ENCODE measurements at places on chromosomes 2 and 18.
A peak's percentile ranks its signal among the peaks of the same experiment; 100 is the strongest.

GRCh38 chr2:217330647-217331046 lies 470.8 kb upstream of the TNP1 start:
- DNase-seq = no peak

DNA sequence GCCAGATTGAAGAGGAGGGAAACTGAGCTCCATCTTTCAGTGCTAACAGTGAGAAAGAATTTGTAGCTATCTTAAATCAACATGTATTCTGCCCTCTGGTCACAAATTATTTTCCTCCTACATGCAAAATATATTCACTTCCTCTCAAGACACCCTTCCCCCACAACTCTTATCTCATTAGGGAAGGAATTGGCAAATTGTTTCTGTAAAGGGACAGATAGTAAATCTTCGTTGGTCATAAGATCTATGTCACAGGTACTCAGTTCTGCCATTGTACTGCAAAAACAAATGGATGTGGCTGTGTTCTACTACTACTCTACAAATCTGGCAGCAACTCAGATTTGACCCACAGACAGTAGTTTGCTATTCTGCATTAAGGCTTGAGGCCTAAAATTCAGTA lies 53.0 kb upstream of the CYP20A1 start:
- DNase-seq = no peak

DNA sequence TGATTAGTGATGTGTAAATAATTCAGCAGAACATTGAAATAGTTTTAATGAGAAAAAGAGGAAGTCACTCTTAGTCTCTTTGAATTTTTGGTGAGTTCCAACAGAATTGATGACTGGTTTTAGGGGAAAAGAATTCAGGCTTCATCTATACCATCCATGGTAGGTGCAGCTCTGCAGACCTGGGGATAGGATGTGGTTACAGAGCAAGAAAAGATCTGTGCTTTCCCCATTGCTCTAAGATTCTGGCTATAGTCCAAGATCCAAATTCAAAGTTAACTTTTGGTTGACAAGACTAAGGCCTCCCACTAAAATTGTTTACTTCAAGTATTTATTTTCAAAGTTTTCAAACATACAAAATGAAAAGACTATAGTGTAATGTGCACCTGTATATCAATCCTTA lies 3.6 kb downstream of the UGT1A10 start:
- no peak for DNase-seq

DNA sequence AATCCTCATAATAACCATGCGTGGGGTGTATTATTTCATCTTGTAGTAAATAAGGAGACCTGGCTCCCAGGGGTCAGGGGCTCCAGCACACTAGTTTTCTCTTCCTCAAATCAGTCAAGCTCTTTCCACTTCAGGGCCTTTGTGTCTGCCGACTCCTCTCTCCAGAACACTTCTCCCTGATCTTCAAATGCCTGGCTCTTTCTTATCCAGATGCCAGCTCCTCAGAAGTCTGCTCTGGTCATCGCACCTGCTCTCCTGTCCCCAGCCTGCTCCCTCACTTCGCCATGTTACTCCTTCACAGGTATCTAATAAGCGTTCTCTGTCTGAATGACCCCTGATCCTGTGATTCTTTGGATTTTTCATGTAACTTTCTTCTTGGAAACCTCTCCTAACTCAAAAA lies 62.0 kb downstream of the GYPC start:
- DNase-seq = no peak

DNA sequence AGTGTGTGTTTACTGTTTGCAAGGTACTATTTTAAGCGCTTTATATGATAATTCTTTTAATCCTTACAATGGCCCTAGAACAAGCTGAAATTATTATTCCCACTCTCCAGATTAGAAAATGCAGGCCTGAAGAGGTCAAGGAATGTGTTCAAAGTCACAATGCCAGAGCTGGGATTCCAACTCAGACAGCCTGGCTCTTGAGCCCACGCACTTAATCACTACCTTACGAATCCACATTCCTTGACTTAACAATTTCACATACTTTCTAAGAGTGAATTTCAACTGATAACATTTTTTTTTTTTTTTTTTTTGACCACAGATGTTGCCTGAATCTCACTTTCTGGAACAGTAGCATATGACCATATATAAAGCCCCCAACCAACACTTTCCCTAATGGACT lies 400.3 kb downstream of the NCKAP5 start:
- no peak for DNase-seq

- no peak for DNase-seq
Measured at GRCh38 chr2:156181208-156181607, 151.3 kb downstream of the NR4A2 start.

DNA sequence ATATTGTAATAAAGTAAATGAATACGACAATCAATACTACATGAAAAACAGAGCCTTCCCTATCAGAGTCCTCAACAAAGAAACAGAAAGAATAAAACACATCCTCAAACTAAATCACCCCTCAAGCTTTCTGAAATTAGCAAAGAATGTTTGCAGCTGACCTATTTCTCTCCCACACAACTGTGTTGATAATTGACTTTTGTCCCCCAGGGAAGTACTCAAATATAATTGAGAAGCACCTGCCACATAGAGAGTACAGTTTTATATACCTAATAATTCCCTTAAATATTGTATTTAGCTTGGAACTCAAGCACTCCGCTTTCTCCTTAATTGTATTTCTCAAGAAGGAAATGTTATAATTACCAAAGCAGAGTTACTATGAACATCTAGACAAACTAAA lies 12.6 kb downstream of the CACNB4 start:
- DNase-seq = no peak

- no peak for DNase-seq
Measured at GRCh38 chr2:102599486-102599885, 19.9 kb upstream of the SLC9A2 start.

- DNase-seq = no peak
Measured at GRCh38 chr2:120927265-120927628, 191.6 kb downstream of the GLI2 start.

- peak; percentile 32 for DNase-seq
Measured at GRCh38 chr18:48539406-48540250, 797 bp downstream of the CTIF start.

- DNase-seq = no peak
Measured at GRCh38 chr18:41501848-41502247, 453.2 kb upstream of the PIK3C3 start.

DNA sequence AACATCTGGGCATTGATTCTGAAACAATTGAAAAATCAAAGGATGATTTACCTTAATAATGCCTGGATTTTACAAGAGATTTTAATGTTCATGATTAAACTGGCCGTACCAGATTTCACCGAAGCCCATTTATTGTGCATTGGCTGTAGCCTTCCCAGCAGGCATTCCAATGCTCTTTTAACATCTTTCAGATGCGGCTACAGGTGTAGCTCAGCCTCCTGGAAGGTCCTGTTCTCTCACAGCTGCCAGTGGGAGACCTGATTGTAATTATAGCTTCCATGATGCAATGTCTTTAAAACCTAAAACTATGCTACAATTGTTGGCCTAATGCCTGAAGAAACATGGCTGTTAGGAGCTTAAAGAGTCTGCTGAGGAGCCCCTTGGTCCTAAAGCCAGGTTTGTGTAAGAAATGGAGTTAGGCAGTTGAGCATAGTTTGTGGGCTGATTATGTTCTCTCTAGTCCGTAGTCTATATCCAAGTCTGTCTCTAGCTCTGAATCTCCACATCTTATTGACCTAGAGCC lies 147.4 kb downstream of the CERS6 start:
- no peak for DNase-seq

DNA sequence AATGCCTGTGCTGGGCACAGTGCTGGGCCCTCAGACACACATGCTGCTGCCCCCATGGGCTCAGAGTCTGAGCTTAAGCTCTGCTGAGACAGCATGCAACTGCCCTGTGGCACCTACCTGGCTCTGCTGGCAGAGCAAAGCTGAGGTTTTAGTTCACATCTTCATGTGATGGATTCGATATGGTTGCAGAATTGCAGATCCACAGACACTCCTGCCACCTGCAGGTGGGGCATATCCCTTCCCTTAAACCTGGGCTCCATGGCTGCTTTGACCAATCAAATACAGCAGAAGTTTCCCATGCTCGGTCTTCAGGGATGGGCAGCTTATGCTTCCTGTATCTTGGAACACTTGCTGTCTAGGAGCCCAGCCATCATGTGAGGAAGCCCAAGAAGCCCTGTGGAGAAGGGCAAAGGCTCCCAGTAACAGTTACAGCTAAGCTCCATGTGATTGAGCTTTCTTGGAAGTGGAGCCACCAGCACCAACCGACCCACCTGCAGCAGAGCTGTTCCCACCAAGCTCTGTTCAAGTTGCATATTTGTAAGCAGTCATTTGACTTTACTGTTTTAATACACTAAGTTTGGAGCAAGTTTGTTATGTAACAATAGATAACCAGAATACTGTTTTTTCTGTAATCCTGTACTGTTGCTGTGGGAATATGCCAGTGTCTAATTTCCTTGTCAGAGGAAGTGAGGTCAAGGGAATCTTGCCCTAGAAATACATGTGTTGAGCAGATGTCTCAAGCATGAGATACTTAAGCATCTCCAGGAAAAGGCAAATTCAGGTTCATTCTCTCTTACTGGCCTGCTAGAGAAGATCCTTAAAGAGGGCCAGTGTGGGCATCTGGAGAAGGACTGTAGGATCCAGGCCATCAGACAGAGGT lies 79.3 kb downstream of the SH3RF3 start:
- DNase-seq = no peak

DNA sequence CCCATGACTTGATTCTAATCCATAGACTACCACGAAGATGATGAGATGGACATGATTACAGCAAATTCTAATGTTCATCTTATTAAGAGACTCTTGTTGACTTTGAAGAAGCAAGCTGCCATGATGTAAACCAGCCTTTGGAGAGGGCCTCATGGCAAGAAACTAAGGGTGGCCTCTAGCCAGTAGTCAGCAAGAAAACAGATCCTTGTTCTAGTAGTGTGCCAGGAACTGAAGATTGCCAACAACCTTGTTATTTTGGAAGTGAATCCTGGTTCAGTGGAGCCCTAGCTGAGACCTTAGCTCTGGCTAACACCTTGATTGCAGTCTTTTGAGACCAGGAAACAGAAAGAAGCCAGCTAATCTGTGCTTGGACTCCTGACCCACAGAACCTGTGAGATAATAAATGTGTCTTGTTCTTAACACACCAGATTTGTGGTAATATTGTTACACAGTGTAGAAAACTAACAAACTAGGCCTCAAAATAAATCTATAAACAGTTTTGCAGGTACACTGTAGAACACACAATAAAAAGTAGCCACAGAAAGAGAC lies 10.0 kb downstream of the PHOSPHO2 start:
- no peak for DNase-seq

DNA sequence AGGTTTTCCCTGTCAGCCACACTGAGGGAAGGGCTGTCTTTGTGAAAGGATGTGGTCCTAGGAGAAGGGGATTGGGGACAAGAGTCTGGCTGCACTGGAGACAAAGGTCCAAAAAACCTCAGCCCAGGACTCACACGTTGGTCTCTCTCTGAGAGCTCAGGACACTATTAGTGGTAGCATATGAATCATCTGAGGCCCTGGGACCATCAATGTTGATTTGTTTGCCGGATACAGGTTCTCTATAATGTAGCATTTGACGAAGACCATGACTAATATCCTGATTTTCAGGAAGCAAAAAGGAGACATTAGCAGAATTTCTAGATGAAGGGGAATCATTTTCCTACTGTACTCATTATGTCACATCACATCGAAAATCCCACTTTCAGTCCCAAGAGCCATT lies 22.2 kb upstream of the DNAH6 start:
- DNase-seq = no peak

- no peak for DNase-seq
Measured at GRCh38 chr18:8455661-8456614, 153.3 kb upstream of the RAB12 start.

GRCh38 chr18:77061281-77061945 lies 71.2 kb downstream of the MBP start:
- DNase-seq = no peak

GRCh38 chr2:70906439-70907005 lies 29.2 kb upstream of the ATP6V1B1 start:
- no peak for DNase-seq

DNA sequence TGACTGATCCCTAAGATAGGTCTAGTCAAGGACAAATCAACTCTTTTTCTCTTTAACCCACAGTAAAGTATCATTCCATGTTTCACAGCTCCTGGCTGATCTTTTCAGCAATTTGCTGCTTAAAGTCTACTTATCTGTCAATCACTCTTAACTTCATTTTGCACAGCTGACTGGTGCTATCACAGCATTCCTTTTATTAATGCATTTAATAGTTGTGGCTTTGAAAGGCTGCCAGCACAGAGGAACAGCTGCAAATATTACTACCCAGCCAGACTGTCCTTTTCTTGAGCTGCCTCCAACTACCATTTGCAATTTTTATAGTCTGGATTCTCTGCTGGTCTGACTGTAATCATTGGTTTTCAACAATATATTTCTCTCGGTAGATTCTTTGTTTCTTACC lies 303.5 kb downstream of the STK39 start:
- DNase-seq = no peak

GRCh38 chr2:241298673-241299072 lies 16.8 kb downstream of the HDLBP start:
- DNase-seq = no peak

GRCh38 chr2:190545093-190545492 lies 10.6 kb upstream of the NEMP2 start:
- no peak for DNase-seq

GRCh38 chr2:142722569-142722968 lies 154.9 kb upstream of the KYNU start:
- DNase-seq = no peak

- no peak for DNase-seq
Measured at GRCh38 chr2:67997528-67997900, 65.3 kb downstream of the C1D start.

- no peak for DNase-seq
Measured at GRCh38 chr18:33596178-33596854, 18.3 kb downstream of the ASXL3 start.

- DNase-seq = no peak
Measured at GRCh38 chr18:50806208-50806616, 13.6 kb downstream of the MRO start.

- no peak for DNase-seq
Measured at GRCh38 chr2:68234405-68234804, 17.9 kb downstream of the PPP3R1 start.

GRCh38 chr2:43327119-43327518 lies 100.7 kb upstream of the ZFP36L2 start:
- no peak for DNase-seq

DNA sequence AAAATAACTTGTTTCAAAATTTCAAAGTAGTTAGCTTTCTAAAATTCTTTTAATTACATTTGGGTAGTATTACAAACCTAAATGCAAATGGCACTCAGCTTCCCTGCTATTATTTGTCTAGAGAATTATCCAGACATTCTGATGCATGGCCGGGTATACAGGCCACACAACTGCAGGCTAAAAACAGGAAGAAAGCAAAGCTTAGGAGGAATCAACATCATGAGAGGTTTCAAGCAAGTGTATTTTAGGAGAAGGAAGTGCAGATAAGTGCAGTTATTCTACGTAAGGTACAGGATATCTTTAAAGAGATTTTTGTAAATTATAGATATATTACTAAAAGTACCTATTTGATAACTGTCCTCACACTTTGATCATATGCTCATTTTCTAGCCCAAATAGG lies 46.8 kb upstream of the RNU4ATAC start:
- no peak for DNase-seq

Data from activated naive CD4-positive, alpha-beta T cell treated with anti-CD3 and anti-CD28 coated beads, Interleukin-2, amount 50 U/mL, for 16 hours (primary cell).